Stimulated activated CD4-positive, alpha-beta T cell treated with anti-CD3 and anti-CD28 coated beads, Interleukin-15, amount 100 ng/mL, for 24 hours (primary cell): ENCODE measurements at places on chromosomes 13 and 19.

- DNase-seq: no peak
These were observed 12.7 kb downstream of the DNMT1 start for GRCh38 chr19:10182076-10182475.

- DNase-seq: no peak
These were observed 1.6 kb upstream of the CYP2B6 start for GRCh38 chr19:40989453-40989852.

DNA sequence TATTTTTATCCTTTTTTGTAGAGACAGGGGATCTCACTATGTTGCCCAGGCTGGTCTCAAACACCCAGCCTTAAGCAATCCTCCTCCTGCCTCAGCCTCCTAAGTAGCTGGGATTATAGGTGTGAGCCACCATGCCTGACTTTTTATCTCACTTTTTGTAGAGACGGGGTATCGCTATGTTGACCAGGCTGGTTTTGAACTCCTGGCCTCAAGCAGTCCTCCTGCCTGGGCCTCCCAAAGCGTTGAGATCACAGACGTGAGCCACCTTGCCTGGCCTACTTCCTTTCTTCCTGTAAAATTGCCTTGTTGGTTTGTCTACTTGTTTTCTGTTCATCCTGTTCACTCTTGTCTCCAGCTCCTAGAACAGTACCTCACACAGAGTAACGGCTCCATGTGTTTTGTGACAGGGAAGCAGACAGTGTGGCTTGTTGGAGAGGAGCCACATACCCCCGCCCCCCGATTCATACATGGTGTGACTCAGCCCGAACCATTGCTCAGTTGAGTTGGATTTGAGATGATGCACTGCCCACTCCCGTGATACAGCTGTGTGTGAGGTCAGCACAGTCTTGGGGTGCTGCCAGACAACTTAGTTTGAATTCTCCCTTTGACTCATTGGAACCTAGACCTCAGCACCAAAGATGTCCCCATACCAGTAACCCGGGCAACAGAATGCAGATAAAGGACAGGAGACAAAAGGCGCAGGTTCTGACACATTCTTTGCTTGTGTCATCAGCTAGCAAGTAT is 34.2 kb downstream of the GPR42 start:
- peak; percentile 81 for DNase-seq

DNA sequence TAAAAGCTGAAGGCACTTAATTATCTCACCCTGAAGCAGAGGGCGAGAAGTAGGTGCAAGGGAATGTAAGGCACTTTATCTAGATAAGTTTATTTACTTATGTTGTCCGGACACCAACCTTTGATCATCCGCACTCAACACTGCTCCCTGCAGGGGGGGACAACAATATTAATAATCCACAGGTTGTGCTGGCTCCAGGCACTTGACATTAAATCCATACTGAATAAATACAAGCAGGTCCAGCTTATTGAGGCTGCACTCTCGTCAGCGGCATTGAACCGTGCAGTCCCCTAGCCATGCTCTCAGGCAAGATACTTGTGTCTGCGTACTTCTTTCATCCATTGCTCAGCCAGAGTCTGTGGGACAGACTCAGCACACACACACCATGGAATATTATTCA is 374.5 kb upstream of the NBEA start:
- no peak for DNase-seq

GRCh38 chr19:30167976-30168635 is 204.1 kb upstream of the ZNF536 start:
- DNase-seq: no peak

GRCh38 chr13:44649834-44650233 is 73.7 kb upstream of the TSC22D1 start:
- DNase-seq: no peak

DNA sequence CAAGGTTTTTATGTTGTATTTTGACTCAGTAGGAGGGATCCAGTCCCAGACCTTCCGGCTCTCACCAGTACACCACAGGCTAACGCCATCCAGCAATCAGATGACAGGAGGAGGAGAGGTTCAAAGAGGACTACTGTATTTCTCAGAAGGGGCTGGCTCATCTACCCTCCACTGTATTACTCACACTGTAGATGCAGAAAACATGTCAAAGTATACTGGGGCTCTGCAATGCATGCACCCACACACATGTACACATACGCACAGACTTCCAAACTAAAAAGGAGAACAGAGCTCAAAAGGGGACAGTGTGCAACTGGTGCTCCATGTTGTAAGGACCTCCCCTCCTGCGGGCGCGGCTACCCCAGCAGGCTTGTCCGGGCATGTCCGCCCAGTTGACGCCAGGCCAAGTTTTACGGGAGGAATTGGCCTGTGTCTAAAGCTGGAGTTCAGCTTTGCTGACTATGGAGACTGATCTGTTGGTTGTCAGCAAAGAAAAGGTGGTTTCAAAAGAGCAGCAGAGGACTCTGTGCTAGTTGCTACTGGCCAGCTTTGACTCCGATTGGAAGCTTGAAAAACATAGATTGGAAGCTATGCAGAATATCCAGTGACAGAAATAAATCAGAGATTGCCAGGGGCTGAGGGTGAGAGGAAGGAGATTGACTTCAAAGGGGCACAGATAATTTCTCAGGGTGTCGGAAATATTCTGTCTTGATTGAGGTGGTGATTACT is 314.2 kb downstream of the DLEU7 start:
- peak; percentile 17 for DNase-seq

DNA sequence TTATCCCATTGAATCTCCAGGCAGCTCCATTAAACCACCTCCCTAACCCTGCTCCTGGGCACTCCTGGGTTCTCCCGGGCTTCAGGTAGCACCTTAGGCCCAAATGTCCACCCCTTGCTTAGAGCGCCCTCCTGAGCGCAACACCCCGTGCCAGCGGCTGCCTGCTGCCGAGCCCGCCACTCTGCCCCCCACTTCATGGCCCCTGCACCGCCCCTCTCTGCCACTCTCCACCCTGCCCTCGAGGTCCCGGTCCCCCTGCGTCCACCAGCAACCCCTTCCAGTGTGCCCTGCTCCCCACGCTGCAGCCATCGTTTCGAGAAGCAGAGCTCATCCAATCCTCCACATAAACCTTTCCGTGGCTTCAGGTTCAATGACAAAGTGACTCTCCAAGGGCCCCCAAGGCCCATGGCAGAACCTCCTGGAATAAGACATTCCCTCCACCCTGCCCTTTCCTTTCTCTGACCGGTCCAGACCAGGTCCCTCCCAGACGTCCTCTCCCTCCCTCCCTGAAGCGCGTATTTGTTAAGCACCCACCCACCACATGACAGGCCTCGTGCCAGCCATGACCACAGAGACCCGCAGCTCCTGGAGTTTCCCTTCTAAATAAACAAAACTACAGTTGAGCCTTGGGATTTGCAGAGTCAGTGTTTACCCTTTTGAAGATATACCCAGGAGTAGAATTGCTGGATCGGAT is 66.6 kb downstream of the ARHGEF18 start:
- DNase-seq: no peak

GRCh38 chr19:46355234-46356148 is 8.6 kb downstream of the PPP5C start:
- DNase-seq: peak; percentile 47
